SJSA1 (cell line): ENCODE measurements at places on chromosomes 5 and 9. TPM values are rescaled to one million over a fixed set of nuclear protein-coding genes. Genes with fewer than 3 reads are reported as not detected.

DNA sequence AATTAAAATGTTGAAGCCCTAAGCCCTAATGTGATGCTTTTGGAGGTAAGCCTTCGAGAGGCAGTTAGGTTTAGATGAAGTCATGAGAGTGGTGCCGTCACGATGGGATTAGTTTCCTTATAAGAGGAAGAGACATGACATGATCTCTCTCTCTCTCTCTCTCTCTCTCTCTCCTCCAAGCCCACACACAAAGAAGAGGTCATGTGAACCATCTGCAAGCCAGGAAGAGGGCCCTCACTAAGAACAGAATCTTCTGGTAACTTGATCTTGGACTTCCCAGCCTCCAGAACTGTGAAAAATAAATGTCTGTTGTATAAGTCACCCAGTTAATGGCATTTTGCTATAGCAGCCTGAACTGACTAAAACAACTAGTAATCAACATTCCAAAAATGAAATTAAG is 175.5 kb downstream of the GNA14 start:
- no peak overlapping the region for H3K4me3 ChIP-seq
- no peaks in the 10 kb centered on the region for H3K27me3 ChIP-seq
- no peaks in the 10 kb centered on the region for H3K36me3 ChIP-seq
- H3K27ac ChIP-seq, result no peak overlapping the region
- no peak for DNase-seq

SH3TC2 gene
- 11.2 and 16.9 TPM in 2 replicates for total RNA-seq

CARD9 gene
- total RNA-seq, result 0.16 and 0.32 TPM in 2 replicates

ITGA1 gene
- total RNA-seq, result 27.4 and 27.5 TPM in 2 replicates

PCDHA13 gene
- not detected in 2 replicates for total RNA-seq
